ENCODE measurements at places on chromosomes 12 and 14. TPM values are rescaled to one million over a fixed set of nuclear protein-coding genes. Genes with fewer than 3 reads are reported as not detected.

ANKRD33 gene
- not detected for polyA plus RNA-seq

CPNE6 gene
- polyA plus RNA-seq = not detected

GALNT16 gene
- 1.5 TPM for polyA plus RNA-seq

ANKS1B gene
- not detected for polyA plus RNA-seq

NFE2 gene
- polyA plus RNA-seq = 0.32 TPM

HOXC13 gene
- not detected for polyA plus RNA-seq

TAS2R8 gene
- polyA plus RNA-seq = not detected

LALBA gene
- not detected for polyA plus RNA-seq

LRCOL1 gene
- polyA plus RNA-seq = 0.90 TPM

SLC17A8 gene
- not detected for polyA plus RNA-seq

GDF3 gene
- not detected for polyA plus RNA-seq

DNA sequence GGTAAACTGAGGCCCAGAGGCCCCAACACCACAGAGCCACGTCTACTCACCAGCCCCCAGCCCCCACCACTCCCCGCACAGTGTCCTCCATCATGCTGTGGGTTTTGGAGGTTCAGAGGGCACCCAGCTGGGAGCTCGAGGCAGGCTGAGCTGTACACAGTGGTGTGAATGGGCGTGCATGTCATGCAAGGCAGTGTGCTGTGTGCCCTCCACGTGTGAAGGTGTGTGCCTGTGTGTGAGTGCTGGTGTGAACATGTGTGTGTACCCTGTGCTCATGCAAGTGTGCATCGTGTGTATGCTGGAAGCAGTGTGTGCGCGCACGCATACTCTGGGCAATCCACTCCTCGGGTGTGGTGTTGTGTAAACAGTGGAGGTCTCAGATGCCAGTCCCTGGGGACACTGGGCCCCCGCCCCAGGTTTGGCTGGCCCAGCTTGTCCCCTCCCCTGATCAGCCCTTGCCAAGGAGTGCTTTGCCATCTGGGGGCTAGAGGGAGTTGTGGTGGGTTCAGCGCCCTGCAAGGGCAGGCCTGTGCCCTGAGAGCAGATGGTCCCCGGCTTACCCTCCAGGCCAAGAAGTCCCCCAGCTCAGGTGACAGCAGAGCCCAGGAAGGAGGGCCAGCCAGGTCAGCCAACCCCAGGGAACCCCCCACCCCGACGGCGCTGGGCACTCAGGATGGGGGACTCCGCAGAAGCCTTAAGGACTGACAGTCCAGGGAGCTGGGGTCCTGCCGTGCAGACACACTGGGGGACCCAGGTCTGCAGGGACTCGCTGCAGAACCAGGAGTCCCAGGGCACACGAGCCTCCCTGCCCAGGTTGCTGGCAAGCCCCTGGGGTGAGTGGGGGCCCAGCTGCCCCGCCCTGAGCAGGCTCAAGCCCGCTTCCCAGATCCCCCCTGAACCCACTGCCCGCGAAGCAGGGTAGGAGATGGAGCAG is 23.8 kb upstream of the GPR132 start:
- H3K27me3 ChIP-seq = no peaks in the 10 kb centered on the region
- DNase-seq = peak; percentile 30
- H3K4me1 ChIP-seq = peaks cover 30% of the 10 kb centered on the region
- H3K27ac ChIP-seq = peak overlapping the region; percentile 75
- H3K4me3 ChIP-seq = no peak overlapping the region

GRCh38 chr12:88132392-88132791 is 9.5 kb downstream of the CEP290 start:
- H3K4me3 ChIP-seq = no peak overlapping the region
- H3K4me1 ChIP-seq = no peaks in the 10 kb centered on the region
- H3K36me3 ChIP-seq = no peaks in the 10 kb centered on the region

DNA sequence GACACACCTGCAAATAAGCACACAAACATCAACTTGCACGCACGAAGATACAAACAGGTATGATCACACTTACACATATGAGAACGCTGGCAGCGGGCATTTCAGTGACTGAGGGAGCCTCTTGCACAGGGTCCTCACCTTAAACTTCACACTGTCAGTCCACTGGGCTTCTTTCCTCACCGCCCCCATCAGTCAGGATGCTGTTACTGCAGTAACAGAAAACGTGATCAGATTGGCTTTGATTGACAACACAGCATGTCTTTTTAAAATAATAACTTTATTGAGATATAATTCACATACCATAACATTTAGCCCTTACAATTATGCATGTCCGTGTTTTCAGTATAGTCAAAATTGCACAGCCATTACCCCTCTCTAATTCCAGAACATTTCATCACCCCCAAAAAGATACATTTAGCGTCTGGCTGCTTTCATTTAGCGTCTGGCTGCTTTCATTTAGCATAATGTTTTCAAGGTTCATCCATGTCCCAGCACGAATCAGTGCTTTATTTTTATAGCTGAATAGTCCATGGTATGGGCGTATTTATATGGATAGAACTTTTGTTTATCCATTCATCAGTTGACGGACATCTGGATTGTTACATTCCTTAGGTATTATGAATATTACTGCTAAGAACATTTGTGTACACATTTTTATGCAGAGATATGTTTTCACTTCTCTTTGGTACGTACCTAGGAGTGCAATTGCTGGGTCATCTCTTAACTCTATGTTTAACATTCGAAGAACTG is 8.4 kb downstream of the CCDC197 start:
- no peak for DNase-seq

DNA sequence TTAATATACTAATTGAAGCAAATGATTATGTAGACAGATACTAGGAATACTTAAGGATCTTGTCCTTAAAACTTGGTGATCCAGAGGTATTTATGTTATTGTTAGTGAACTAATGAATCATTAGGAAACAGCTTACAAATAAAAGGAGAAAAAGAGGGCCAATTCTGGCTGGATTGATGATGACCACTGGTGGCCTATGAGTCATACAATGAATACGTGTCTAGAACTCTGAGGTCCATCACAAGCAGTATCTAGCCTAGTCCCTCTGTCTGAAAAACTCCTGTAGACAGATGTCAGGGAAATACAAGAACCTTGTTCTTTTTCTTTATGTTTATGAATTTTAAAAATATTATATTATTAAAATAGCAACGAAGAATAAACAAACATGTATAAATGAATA is 51.7 kb upstream of the RTL1 start:
- H3K4me3 ChIP-seq = no peak overlapping the region
- no peaks in the 10 kb centered on the region for H3K27me3 ChIP-seq
- no peaks in the 10 kb centered on the region for H3K4me1 ChIP-seq

DNA sequence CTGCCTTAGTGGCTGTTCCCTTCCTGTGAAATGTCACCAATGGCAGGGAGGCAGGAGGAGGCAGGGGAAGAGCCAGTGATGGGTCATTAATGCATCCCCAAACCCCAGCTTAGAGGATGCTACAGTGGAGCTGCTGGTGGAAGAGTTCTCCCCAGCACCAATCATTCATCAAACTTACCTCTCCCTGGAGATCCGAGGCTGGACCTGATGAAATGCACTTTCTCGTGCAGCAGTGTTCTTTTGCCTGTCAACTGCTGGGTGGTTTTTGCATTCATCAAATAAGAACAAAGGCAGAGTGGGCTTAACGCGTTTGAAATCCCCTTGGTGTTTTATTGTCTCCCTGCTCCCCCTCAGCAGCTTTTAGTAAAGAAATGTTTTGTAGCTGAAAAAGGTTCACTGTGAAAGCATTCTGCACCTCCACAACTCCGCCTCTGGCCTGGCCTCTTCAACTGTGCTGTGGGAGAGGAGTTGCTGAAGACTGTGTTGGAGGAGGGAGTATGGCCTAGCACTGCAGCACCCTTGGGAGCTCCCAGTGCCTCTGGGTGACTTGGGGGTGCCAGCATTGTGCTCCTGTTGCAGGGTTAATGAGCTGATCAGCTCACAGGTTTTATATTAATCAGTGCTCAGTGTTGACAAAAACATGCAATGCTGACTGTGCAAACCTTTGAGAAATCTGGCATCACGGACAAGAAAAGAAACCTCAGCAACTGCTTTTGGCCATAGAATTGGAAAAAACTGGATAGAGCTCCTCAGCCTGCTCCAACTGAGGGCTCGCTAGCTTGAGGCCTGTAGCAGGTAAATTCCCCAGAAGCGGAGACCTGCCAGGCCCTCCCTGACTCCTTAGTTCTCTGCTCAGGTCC is 14.4 kb downstream of the TSPAN9 start:
- H3K36me3 ChIP-seq = peaks cover 2% of the 10 kb centered on the region
- H3K4me3 ChIP-seq = no peak overlapping the region
- no peaks in the 10 kb centered on the region for H3K27me3 ChIP-seq
- no peaks in the 10 kb centered on the region for H3K4me1 ChIP-seq
- no peak overlapping the region for H3K27ac ChIP-seq
- no peak for DNase-seq

DNA sequence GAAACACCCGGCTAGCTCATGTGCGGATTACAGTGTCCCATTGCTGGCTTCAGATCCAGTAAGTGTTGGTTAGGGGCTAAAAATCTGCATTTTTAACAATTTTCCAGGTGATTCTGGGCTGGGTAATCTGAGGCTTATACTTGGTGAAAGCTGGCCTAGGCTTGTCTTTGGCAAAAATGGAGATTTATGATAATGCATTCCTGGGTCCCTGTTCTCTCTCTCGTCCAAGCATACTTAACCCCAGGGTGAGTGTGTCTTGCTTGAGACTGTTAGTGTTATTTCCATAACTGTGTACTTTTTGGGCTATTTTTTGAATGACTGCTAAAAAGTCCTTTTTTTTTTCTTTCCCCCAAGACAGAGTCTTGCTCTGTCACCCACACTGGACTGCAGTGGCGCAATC is 43.2 kb downstream of the SNAPC1 start:
- H3K27me3 ChIP-seq = no peaks in the 10 kb centered on the region
- H3K27ac ChIP-seq = no peak overlapping the region
- peaks cover 3% of the 10 kb centered on the region for H3K4me1 ChIP-seq
- no peak for DNase-seq
- no peak overlapping the region for H3K4me3 ChIP-seq
- no peaks in the 10 kb centered on the region for H3K36me3 ChIP-seq

DNA sequence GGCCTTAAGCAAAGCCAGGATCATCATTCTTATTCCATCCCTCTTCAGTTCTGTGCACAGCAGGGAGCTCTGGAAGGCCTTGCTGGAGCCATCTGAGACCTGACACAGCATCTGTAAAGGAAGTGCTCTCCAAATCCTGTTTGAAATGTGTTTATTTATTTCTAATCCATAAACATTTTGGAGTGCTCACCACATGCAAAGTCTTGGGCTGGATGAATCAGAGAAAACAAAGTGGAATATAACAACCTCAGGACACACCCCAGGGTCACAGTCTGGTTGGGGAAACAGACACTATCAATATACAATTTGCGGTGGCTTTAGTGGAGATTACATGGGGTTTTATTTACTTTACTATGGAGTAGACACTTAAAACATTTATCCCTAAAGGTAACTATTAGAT is 54.3 kb downstream of the BMP4 start:
- H3K27me3 ChIP-seq = no peaks in the 10 kb centered on the region
- no peaks in the 10 kb centered on the region for H3K36me3 ChIP-seq
- H3K4me1 ChIP-seq = peaks cover 2% of the 10 kb centered on the region
- DNase-seq = peak; percentile 41
- no peak overlapping the region for H3K27ac ChIP-seq

GRCh38 chr12:89706986-89707702 is 1.5 kb downstream of the ATP2B1 start:
- no peaks in the 10 kb centered on the region for H3K27me3 ChIP-seq
- H3K27ac ChIP-seq = peak overlapping the region; percentile 82
- H3K4me1 ChIP-seq = no peaks in the 10 kb centered on the region
- H3K4me3 ChIP-seq = peak overlapping the region; percentile 86

DNA sequence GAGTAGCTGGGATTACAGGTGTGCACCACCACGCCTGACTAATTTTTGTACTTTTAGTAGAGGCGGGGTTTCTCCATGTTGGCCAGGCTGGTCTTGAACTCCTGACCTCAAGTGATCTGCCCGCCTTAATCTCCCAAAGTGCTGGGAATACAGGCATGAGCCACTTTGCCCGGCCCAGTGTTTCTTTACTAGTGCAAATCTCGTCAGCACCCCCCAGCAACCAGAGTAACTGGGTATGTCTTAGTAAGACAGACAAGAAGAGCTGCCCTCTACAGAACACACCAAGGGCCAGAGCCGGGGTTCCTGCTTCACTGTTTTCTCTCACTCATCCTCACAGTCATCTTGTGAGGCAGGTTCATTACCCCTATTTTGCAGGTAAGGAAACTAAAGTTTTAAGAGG is 78.5 kb upstream of the GPR68 start:
- no peak for DNase-seq
- H3K36me3 ChIP-seq = no peaks in the 10 kb centered on the region
- H3K4me3 ChIP-seq = no peak overlapping the region
- H3K27ac ChIP-seq = no peak overlapping the region

- H3K27ac ChIP-seq = no peak overlapping the region
- no peak overlapping the region for H3K4me3 ChIP-seq
- no peaks in the 10 kb centered on the region for H3K27me3 ChIP-seq
- no peak for DNase-seq
Measured at GRCh38 chr12:65367396-65367795, 88.9 kb downstream of the MSRB3 start.

- H3K36me3 ChIP-seq = peaks cover 4% of the 10 kb centered on the region
- H3K27ac ChIP-seq = no peak overlapping the region
- H3K4me1 ChIP-seq = peaks cover 15% of the 10 kb centered on the region
- no peak overlapping the region for H3K4me3 ChIP-seq
- no peak for DNase-seq
Measured at GRCh38 chr14:50523271-50524041, 8.9 kb downstream of the MAP4K5 start.

- no peaks in the 10 kb centered on the region for H3K4me1 ChIP-seq
- H3K27me3 ChIP-seq = peaks cover 13% of the 10 kb centered on the region
- H3K27ac ChIP-seq = no peak overlapping the region
Measured at GRCh38 chr12:104662908-104663307, 206.2 kb downstream of the CHST11 start.

DNA sequence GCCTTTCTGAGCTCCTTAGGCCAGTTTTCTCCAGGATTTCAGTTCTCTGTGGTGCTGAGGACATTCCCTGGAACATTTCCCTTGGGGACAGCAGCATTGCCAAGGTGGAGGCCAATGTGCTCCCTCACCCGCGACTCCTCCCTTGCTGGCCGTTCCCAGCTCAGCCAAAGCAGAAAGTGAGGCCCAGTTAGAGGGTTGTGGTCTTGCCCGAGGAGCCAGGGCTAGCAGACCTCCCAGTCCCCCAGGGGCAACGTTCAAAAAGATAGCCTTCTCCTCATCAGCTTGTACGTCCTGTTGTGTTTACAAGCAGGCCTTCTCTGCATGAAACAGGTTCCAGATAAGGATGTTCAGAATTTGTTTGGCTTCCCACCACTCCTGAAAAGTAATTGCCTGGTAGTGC is 78.4 kb downstream of the SSPN start:
- no peaks in the 10 kb centered on the region for H3K27me3 ChIP-seq
- H3K4me1 ChIP-seq = peaks cover 18% of the 10 kb centered on the region
- no peak overlapping the region for H3K27ac ChIP-seq
- H3K36me3 ChIP-seq = no peaks in the 10 kb centered on the region

- H3K27ac ChIP-seq = no peak overlapping the region
- peaks cover 4% of the 10 kb centered on the region for H3K4me1 ChIP-seq
- H3K27me3 ChIP-seq = no peaks in the 10 kb centered on the region
- DNase-seq = peak; percentile 71
Measured at GRCh38 chr12:115440438-115440837, 756.5 kb upstream of the TBX3 start.

GRCh38 chr14:60632777-60633176 is 16.5 kb downstream of the SIX1 start:
- no peak for DNase-seq
- H3K27ac ChIP-seq = no peak overlapping the region
- no peak overlapping the region for H3K4me3 ChIP-seq
- H3K36me3 ChIP-seq = no peaks in the 10 kb centered on the region

Measured in IMR-90 (cell line).